Stimulated activated CD4-positive, alpha-beta T cell treated with anti-CD3 and anti-CD28 coated beads, Interleukin-4, amount 100 ng/mL, for 4 hours (primary cell): ENCODE measurements at places on chromosomes 13 and 19.

- DNase-seq, result no peak
Measured at GRCh38 chr13:48315969-48316650, 12.6 kb downstream of the RB1 start.

DNA sequence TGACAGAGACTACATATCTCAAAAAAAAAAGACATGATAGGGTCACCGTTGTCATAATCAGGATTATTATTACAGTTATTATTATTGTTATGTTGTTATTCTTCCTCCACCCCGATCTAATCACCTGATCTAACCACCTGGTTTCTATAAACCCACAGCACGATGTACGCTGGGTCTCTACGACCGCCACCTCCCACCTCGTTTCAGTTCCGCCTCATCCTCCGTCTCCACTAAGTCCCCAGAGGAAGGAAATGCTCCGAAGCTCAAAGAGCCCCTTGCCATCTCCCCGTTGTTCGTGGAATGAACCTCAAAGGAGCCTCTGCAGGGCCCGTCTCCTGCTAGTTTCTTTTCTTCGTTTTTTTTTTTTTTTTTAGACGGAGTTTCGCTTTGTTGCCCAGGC, 15.9 kb upstream of the MEIS3 start:
- no peak for DNase-seq

GRCh38 chr19:41501854-41502253, 58.9 kb downstream of the ERICH4 start:
- DNase-seq, result no peak

- peak; percentile 32 for DNase-seq
Measured at GRCh38 chr19:6677883-6678689, 8.1 kb upstream of the TNFSF14 start.

DNA sequence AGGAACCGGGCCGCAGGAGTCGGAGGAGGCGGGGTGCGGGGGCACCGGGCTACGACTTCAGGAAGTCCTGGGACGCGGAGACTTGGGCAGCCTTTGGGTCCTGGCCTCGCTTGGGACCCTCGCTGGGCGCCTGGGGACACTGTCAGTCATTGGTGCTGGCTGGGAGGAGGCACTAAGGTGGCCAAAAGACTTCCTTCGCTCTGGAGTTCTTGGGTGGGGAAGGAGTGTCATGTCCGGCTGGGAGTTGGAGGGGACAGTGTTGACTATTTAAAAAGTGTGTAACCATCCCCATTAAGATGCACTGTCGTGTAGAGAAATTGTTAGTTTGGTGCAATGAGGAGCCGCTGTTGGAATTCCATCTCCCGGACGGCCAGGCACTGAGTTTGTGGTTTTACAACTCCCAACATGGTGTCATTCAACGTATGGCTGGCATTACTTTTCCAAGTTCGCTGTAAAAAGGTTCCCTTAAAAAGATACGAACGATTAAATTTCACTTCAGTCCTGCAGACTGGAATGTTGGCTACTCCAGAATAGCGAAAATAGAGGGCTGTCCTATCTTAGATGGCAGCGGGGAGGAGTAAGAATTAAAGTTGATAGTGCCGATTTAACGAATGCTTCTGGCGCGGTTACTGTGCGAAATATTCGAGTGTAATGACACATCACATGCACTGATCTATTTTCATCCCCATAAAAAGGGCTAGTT, 776 bp downstream of the DNAJC3 start:
- DNase-seq, result no peak

DNA sequence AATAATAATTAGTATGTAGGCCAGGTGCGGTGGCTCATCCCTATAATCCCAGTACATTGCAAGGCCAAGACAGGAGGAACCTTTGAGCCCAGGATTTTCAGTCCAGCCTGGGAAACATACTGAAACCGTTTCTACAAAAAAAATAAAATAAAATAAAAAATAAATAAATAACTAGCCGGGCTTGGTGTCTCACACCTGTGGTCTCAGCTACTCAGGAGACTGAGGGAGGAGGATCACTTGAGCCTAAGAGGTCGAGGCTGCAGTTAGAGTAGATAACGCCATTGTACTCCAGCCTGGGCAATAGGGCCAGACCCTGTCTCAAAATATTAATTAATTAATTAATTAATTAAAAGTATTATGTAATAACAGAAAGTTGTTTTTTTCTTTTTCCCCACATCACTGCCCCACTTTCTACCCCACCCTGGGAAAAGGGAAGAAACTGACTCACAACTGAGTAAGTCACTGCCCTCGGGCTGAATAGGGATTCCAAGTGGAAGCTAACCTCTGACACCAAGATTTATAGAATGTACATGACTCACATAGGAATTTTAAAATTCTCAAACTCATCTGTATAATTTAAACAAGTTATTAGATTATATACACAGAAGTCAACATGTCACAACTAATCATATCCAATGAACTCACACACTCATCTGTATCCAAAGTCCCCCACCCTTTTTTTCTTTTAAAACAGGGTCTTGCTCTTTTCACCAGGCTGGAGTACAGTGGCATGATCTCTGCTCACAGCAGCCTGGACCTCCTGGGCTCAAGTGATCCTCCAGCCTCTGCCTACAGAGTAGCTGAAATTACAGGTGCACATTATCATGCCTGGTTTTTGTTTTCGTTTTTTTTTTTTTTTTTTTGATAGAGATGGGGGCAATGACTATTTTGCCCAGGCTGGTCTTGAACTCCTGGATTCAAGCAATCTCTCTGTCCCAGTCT, 12.5 kb downstream of the ZNF611 start:
- DNase-seq, result no peak

GRCh38 chr13:76213423-76213904, 577.3 kb downstream of the LMO7 start:
- DNase-seq, result no peak

GRCh38 chr13:62014299-62014698, 598.6 kb upstream of the PCDH20 start:
- no peak for DNase-seq

GRCh38 chr13:29537736-29538651, 57.5 kb downstream of the SLC7A1 start:
- no peak for DNase-seq

- DNase-seq, result no peak
Measured at GRCh38 chr19:49216071-49216470, 58.5 kb downstream of the TRPM4 start.

DNA sequence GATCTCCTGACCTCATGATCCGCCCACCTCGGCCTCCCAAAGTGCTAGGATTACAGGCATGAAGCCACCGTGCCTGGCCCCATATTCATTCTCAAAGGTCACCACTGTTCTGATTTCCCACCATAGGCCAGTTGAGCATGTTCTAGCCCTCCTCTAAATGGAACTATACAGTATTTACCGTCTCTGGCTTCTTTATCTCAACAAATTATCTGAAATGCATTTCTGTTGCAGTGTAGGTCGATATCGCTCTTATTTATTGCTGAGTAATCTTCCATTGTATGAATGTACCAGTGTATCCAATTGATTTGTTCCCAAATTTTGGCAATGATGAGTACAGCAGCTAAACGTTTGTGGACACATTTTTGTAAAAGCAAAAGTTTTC, 15.4 kb downstream of the SLC1A5 start:
- no peak for DNase-seq

DNA sequence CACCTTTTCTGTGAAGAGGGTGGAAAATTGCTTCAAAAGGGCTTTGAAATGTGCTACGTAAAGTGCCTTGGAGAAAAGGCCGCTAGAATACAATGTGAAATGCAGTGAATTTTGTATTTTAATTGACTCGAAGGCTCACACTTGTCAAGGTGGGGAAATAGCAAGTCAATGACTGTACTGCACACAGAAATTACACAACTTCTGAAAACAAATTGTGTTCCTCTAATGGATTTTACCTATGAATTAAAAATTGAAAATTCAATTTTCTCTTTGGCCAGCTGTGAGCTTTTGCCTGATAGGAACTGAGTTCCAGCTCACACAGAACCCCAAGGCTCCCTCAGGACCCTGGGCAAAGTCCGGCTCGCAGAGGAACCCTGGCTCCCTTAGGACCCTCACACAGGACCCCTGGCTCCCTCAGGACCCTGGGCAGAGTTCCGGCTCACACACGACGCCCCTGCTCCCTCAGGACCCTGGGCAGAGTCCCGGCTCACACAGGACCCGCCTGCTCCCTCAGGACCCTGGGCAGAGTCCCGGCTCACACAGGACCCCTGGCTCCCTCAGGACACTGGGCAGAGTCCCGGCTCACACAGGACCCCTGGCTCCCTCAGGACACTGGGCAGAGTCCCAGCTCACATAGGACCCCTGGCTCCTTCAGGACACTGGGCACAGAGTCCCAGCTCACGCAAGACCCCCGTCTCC, 324.9 kb downstream of the UQCRFS1 start:
- DNase-seq, result no peak

DNA sequence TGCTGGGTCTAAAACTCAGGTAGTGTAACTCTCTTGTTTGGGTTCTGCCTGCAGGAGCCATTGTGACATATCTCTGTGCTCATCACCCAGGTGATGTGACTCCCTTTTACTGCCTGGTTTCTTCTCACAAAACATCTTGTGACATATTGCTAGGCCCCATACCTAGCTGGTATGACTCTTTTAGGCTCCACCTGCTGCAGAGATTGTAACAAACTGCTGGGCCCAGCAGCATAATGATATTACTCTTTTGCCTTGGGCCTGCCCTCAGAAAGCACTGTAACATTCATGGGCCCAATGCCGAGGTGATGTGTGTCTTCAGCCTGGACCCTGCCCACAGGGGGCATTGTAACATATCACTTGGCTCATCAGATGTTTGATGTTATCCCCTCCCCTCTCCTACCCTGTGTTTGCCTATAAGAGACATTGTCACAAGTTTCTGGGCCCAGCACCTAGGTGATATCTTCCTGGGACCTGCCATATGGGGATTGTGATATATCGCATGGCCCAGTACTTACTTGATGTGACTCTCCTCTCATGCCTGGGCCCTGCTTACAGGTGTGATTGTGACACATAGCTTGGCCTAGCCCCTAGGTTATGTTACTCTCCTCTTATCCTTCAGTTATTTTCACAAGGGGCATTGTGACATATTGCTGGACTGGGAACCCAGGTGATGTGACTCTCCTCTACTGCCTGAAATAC, 18.0 kb upstream of the ZNF681 start:
- DNase-seq, result no peak

DNA sequence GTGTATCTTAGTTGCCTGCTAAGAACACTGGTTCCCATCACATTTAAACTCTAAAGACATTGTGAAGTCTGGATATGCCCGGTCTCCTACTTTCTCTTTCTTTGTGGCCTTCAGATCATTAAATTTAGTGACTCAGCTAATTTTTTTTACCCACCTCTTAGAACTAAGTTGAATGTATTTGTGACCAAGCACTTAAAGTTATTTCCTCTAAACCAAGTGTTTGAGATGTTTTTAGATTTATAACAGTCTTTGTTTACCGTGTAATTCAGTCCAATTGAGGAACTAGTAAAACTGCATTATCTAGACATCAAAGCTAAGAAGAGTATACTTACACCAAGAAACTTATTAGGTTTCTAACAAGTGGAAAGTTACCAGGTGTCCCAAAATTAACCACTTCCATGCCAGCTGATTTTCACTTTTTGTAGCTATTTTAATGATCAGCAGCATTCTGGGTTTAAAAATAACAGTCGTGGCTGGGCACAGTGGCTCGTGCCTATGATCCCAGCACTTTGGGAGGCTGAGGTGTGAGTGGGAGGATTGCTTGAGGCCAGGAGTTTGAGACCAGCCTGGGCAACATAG, 53.1 kb downstream of the ARHGAP35 start:
- DNase-seq, result no peak

DNA sequence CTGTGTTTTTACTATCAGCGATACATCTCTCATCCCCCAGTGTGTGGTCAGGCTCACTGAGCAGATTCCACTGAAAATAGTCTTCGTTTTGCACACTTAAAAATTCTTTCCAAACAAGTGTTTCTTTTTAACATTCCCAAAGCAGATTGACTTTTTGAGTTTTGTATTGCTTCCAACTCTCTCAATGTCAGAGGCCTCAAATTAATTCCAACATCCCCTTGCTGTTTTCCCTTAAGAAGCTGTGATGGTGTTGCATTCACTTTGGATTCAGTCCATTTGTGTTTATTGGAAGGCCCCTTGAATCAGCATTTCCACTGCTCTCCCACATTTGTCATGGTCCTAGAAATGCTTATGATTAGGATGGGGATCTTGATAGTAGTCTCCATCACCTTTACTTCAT, 228.7 kb downstream of the KCNRG start:
- DNase-seq, result no peak

GRCh38 chr13:73765651-73766384, 368.4 kb downstream of the KLF12 start:
- peak; percentile 37 for DNase-seq

- no peak for DNase-seq
Measured at GRCh38 chr13:22589880-22590279, 590.9 kb upstream of the SGCG start.

DNA sequence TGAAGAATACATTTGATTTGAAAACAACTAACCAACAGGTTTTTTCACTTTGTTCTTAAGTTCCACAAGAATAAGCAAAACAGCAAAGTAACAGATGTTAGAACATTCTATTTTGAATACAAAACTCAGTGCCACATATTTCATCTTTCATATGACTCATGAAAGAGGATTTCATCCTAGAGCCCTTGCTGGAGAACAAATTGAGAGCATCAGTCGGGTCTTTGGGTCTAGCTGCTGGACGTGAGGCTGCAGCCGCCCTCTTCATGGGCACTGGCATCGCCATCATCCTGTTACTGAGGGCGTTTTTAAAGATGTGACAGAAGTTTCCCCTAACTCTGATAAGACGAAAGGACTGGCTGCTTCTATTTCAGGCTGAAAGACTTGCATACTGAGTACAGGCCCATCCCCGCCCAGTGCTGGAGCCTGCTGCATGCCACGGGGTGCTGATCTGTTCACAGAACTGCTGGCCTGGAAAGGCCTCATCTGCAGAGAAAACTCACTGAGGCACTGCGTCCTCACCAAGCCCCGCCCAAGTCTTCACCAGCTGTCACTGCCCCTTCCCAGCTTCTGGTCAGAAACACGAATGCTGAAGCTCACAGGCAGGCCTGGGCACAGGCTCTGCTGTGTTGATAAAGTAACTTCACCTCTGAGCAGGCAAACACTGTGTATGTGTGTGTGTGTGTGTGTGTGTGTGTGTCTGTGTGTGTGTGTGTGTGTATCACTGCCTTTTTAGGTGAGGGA, 101.4 kb downstream of the TUBGCP3 start:
- no peak for DNase-seq

DNA sequence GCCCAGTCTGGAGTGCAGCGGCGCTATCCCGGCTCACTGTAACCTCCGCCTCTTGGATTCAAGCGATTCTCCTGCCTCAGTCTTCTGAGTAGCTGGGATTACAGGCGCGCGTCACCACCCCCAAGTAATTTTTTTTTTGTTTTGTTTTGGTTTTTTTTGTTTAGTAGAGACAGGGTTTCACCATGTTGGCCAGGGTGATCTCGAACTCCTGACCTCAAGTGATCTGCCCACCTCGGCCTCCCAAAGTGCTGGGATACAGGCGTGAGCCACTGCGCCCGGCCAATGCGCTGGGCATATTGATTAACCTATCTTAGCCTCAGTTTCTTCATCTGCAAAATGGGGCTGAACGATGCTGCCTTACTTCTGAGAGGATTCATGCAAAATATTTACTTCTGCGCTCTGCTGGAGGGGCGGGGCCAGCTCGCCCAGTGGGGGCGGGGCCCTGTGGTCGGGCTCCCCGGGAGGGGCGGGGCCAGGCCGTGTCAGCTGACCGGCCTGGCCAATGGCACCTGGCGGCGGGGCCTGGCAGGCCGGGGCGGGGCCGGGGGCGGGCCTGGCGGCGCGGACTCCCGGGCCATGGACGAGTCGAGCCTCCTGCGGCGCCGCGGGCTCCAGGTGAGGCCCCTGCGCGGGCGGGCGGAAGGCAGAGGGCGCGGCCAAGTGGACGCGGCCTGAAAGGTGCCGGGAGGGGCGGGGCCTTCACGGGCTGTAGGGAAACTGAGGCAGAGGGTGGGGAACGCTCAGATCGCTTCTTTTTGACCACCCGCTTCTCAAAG, at the start of gene MAST3:
TSS of gene MAST3 (plus strand) at position 562 of the 776 bp plus-strand sequence. CDS start at position 577, 15 bp downstream.
- DNase-seq, result peak; percentile 88

- DNase-seq, result no peak
Measured at GRCh38 chr13:25908366-25908765, 143.4 kb downstream of the SHISA2 start.
